ENCODE measurements at places on chromosomes 2 and 18.

DNA sequence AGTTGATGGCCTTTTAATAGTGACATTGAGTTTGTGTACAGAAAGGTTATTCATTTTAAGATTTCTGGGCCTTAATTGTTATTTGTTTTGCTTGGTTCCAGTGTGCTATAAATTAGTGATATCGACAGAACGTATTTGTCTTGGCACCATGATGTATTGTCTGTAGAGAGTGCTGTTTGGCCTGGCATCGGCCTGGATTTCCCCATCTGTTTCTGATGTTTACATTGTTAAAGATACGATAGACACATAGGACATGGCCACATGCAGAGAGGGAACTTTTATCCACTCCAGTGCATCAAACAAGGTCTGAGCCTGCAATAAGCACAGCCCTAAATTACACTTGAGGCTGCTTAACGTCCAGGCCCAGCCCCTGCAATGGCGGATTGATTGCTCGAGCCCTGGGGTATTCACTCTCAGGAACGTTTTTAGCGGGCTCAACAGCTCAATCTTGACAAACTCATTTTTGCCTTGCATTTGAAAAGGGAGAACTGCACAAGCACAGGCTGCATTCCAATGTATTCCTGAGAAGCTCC is 144.7 kb downstream of the SLC4A3 start:
- DNase-seq = no peak

DNA sequence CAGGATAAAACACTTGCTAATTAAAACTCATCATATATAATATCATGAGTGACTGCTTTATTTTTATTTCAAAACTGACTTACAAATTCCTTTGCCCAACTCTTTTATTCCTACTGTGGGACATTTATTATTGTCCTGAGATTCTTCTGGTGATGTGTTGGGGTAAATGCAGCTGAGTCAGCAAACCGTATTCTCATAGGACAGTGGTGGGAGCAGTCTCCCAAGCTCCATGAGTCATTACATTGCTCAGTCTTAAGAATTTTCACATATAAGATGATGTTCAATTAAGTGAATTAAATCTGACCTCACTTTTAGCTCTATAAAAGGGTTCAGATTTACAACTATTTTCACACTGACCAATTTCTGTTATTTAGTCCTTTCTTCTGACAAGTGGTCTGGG is 1530.7 kb downstream of the LRP1B start:
- DNase-seq = no peak

- no peak for DNase-seq
Measured at GRCh38 chr2:196171946-196172345, 568 bp upstream of the STK17B start.

DNA sequence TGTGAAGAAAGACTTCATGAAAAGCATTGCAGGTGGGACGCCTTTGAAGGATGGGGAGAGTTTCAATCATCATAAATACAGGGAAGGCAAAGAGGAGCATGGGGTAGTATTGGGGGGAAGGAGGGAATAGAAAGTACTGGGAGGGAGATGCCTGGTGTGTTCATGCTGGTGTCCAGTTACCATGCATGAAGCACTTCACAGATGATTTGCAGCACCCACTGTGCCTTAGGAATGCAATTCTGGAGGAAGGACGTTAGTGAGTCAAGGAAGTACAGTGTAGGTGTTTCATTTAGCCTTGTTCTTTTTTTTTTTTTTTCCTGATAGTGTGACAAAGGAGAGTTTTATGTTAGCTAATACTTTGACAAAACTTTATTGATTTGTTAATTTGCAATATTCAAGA is 36.8 kb downstream of the ADAM23 start:
- DNase-seq = no peak

DNA sequence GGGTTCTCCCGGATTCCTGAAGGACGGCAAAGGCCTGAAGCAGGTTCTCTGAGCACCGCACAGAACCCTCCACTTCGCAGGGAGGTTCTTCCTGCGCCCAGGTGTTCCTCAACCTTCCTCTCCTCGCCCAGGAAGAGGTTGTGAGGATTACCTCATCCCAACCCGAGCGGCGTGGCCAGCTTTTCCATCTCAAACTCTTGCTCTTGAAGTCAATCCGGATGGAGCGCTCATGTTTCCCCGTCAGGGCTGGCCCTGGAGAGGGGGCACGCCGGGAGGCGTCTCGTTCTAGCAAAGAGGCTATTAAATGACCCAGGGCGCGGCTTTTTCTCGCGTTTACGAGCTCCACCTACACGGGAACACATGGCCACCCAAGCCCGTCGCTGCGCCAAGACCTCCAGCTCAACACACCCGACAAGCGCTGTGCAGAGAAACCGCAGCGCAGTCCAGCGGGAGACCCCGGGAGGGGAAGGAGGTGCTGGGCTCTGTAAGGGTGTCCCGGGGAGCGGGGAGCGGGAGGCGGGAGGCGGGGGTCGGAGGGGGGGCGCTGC is 540 bp upstream of the RAB10 start:
- DNase-seq = no peak

- no peak for DNase-seq
Measured at GRCh38 chr2:48080534-48081316, 174.4 kb upstream of the FBXO11 start.

GRCh38 chr2:24826773-24827145 is 33.5 kb downstream of the CENPO start:
- DNase-seq = no peak

DNA sequence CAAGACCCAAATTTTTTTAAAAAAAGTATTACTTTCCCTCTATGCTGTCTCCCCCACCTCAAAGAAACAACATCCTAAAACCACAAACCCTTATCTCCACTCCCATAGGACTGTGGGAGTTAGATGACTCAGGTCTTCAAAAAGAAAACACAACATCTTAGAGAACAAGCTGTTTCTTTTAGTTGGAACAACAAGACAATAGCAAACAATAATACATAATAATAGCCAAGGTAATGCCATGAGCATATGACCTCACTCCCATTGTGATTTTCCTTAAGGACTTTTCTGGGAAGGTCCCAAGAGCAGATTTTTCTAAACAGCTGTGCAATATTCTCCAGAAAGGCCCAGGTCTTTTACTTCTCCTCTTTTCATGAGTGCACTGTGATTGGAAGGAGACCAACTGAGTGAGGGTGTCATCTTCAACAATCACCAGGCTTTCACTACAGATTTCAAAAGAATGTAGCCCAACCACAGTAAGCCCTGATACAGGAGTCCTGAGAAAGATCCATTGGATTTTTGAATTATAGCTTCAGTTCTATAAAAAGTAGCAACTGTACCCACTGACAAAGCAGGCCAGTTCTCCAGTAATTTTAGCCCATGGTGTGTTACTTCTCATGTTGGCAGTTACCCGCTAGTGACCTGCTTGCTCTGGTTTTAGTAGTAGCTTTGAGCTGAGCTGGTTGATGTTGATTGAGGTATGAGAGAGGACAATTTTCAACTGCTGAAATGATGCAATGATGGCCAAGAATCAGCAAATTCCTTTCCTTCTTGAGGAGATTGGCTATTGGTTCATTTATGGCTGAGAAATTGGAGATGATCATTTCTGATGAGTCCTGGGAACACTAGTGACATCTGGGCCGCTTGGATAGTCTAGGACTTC is 144.5 kb upstream of the TCF4 start:
- DNase-seq = no peak

GRCh38 chr2:112897624-112897978 is 13.4 kb upstream of the IL37 start:
- DNase-seq = no peak

GRCh38 chr2:197223451-197223850 is 87.1 kb downstream of the ANKRD44 start:
- DNase-seq = no peak

- DNase-seq = no peak
Measured at GRCh38 chr2:219119422-219120043, 41.1 kb downstream of the NHEJ1 start.

DNA sequence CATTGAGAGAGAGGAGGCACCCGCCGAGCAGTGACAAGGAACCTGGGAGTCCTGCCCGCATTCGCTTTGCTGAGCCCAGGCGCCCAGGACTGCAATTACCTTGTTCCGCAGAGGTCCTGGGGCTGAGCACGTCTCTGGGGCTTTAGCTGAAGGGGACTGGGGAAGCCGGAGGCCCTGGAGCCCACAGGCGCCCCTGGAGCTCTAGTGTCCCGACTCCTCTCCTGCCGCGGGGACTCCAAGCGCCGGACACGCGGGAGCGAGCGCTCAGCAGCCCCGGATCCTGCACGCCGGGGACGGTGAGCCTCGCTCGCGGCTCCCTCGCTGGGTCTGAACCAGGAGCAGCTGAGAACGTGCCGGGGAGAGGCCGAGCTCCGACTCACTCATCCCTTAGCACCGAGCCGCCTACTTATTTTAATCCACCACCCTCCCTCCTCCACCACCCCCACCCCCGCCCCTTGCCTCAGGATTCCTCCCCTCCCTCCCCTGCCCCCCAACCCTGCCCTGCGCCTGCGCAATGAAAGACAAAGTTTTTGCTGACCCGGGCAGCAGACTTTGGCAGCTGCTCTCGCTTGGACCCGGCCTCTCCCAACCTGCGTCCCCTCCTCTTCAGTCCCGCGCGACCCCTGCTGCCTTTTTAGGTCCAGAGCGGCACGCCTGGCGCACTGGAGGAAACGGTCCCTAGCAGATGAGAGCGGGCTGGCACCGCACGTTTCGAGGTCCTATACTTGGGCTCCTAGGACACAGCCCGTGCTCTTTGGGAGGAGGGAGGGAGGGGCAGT is at the start of gene OSR1:
TSS of gene OSR1 (minus strand) at position 382 of the 779 bp plus-strand sequence. CDS start 4,818 bp downstream, outside the sequence.
- no peak for DNase-seq

- no peak for DNase-seq
Measured at GRCh38 chr2:19028587-19029375, 329.6 kb downstream of the OSR1 start.

DNA sequence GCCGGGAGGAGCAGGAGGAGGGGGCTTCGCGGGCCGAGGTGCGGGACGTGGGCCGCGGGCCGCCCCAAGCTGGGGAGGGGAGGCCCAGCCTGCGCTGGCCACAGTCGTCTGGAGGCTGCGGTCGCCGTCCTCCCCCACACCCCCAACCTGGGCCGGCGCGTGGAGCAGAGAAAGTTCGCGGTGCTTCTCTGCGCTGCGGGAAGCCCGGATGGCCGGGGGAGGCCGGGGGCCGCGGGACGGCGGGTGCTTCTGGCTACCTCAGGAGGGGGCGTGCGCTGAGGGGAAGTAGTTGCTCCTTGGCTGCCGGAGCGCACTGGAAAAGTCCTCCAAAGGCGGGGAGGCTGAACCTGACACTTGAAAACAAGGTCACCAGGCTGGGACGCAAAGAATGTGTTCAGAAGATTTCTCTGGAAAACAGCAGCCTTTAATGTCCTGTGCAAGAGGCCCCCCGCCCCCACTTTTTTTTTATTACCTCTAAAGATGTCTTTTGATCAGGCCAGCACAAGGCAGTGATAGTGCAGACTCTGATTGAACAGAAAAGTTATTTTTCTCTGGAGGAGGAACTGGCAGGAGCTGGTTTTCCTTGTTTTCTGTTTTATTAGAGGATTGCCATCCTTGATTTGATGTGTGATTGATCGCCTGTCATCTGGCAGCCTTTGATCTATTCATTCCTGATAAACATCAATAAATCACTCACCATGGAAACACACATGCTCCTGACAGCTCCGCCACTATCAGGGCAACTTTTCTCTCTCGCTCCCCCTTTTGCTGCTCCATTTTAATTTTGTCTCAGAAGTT is 1.6 kb downstream of the TSHZ1 start:
- DNase-seq = no peak

GRCh38 chr2:26707747-26708146 is 15.2 kb downstream of the KCNK3 start:
- DNase-seq = no peak

DNA sequence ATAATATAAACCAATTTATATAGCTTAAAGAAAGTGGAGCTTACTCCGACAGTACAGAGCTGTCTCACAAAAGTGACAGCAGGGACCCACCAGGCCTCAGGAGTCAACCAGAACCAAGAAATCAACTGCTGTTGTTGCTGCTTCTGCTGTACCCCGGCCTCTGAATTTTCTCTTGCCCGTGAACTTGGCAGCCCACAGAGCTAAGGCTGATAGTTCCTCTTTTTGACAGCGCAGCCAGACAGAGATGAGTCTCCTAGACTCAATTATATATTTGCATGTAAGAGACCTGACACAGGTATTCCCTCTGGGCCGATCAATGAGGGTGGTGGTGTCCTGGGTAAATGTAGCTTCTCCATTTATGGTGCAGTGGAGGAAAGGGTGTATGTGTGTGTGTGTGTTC is 109.4 kb downstream of the KCTD1 start:
- no peak for DNase-seq

- DNase-seq = no peak
Measured at GRCh38 chr2:230762317-230762896, 49.8 kb downstream of the CAB39 start.

- DNase-seq = no peak
Measured at GRCh38 chr2:42045352-42045751, 2.5 kb upstream of the PKDCC start.

DNA sequence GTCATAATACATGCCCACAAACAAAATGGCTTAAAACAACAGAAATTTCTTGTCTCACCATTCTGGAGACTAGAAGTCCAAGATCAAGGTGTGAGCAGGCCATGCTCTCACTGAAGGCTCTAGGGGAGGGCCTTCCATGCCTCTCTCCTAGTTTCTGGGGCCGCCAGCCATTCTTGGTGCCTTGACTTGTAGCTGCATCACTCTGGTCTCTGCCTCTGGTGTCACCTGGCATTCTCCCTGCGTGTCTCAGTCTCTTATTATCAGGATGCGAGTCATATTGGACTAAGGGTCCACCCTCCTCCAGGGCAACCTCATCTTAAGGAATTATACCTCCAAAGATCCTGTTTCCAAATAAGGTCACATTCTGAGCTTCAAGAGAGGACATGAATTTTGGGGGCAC is 76.1 kb downstream of the KCNF1 start:
- DNase-seq = no peak

- DNase-seq = no peak
Measured at GRCh38 chr2:78245394-78246135, 723.4 kb upstream of the LRRTM4 start.

DNA sequence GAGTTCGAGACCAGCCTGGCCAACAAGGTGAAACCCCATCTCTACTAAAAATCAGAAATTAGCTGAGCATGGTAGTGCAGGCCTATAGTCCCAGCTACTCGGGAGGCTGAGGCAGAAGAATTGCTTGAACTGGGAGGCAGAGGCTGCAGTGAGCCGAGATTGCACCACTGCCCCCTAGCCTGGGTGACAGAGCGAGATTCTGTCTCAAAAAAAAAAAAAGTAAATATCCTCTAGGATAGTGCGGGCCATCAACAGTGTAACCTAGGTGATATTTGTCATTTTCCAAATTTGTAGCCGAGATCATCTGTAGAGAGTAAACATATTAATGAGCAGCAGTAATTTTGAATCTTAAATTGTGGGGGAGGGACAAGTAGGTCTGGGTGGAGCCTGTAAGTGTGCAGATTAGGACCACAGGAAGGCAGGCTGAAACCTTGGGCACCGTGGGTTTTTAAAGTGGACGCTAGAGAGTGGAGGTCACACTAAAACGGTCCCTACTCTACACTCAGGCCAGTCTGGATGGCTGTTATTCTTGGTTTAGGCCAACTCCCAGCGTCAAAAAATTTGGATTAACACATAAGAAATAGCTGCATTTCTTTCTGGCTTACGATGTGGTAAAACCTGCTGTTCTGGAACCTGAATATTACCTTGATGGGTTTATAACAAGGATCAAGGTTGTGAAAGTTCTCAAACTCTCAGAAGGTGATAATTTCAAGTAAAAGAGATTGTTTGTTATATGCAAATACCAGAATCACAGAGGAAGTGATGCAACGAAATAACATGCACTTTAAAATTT is 22.7 kb upstream of the TET3 start:
- no peak for DNase-seq

Data from cortex of kidney (tissue), 1 donor.